ENCODE measurements at places on chromosomes 3 and 15. TPM values are rescaled to one million over a fixed set of nuclear protein-coding genes. Genes with fewer than 3 reads are reported as not detected.

HCN4 gene
- total RNA-seq = 5.9 TPM

- no peak for DNase-seq
Observed at GRCh38 chr3:157471064-157471463, 32.2 kb downstream of the VEPH1 start.

GRCh38 chr15:58731756-58732535 is 17.6 kb downstream of the ADAM10 start:
- DNase-seq = no peak

DNA sequence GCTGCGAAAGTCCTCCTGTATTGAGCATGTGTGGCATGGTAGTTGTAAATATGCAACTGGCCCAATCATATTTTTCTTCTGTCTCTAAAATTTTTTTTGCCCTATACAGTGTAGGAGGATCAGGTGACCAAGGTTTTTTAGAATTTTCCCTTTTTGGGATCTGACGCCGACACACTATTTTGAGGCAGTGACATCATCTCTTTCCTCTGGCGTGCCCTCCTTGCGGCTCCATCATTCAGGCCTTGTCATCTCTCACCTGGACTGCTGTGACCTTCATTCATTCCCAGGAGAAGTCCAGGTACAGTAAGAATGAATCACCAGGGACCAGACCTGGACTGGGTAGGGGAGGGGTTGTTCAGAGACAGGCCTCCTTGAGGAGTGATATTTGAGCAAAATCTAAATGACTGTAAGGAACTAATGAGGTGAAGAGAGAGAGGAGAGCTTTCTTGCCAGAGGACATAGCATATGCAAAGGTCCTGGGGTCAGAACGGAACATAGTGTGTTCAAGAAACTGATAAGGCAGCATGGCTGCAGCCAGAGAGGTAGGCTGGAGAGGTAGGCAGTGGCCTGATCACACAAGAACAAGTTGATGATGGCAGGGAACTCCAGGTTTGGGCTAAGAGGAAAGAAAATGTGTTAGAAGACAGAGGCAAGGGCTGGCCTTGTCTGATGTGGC is 38.7 kb downstream of the ARNT2 start:
- no peak for DNase-seq

HAPLN3 gene
- 7.2 TPM for total RNA-seq

ISL2 gene
- total RNA-seq = not detected

TRA2B gene
- total RNA-seq = 56.3 TPM

GRCh38 chr3:44001072-44001471 is 240.6 kb upstream of the TOPAZ1 start:
- no peak for DNase-seq

DNA sequence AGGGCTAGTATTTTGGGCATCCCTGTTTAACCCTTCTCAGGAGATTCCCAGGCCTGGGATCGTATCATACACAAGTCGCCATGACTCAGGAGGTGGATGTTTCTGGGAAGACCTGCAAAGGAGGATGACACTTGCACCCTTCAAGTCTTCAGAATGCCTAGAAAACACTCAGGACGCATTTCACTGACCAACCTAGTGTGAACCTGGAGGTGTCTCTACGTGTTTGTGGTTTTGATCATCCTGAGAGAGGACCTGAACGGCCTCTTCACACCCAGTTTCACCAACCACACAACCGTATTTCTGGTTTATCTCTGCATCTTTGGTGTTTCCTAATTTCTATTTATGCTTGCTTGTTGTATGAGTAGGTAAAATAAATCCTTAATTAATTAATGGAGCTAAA is 2.8 kb upstream of the CLDND1 start:
- no peak for DNase-seq

- DNase-seq = no peak
Observed at GRCh38 chr3:139772539-139773500, 95.0 kb upstream of the NMNAT3 start.

TEX9 gene
- 1.1 TPM for total RNA-seq

CSTA gene
- 9.3 TPM for total RNA-seq

DNA sequence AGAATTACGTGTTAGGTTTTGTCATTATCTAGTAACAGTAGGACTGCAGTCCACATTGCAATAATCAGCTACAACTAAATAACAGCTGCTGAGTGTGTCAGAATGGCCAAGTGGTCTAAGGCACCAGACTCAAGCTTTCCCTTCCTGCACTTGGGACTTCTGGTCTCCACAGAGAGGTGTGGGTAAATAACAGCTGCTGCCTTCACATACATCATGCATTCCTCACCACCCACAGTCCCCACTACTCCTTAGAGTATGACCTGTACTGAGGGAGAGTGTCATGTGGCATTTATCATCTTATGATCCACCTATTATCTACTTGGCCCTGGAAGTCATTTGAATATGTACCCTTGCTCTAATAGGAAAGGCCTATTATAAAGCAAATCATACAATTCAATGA is 22.2 kb upstream of the ZMAT3 start:
- no peak for DNase-seq

DNA sequence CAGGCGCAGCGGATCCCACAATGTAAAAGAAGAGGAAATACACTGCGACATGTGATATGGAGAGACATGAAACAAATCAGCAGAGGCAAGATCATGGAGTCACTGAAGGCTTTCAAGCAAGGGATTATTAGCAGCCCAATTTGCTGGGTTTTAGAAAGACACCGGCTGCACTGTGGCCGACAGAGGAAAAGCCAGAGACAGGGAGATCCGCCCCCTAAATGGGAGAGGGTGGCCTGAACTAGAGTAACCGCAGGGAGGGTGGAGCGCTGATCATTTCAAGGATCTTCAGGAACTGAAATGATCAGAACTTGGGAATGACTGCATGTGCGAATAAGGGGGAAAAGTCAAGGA is 612 bp upstream of the C15orf40 start:
- DNase-seq = no peak

DNA sequence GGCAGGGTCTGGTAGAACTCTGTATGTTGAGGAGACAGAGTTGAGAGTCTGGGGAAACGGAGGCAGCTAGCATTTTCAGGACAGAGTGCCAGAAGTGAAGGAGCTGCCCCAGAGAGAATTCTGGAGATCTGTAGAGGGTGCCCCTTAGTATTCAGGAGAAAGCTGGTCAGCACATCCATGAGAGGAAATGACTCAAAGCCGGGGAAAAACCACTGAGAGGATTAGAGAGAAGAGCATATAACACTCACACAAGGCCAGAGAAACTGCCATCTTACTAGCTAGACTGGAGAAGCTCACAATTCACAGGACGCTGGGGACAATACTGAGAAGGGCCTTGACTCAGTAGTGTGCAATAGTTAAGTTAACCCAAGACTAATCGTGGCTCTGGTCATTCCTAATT is 75.7 kb upstream of the DPPA4 start:
- DNase-seq = no peak

DNA sequence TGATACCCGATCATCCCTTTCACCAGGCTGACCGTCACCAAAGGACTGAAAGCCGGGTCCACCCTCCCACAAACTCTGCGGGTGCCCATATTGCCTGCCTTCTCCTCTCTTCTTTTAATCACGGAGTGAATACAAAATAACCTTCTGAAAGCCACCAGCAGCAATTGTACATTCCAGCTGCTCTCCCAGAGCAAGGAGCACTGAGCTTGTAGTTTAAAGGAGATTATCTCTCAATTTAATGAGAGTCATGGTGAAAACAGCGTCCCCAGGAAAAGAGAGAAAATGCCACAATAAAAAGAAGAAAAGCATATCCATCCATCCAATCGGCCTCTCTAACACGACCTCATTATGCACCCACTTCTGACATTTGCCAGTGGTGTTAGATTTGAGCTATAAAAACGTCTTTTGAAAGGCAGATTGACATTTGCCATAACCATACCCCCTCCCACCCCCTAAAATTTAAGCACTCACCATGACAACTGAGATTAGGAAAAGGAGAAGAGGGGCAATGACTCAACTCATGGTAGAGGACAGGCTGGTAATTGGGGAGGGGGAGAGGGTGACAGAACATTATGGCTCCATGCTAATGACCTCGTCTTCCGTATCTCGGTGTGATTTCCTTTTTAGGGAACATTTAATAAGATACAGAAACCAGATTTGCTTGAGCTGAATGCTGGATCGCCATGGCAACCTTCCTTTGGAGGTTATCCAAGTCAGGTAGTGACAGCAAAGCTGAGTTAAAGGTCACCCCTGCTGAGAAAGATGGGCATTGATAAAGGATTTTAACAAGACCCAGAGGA is 106.2 kb downstream of the ST8SIA2 start:
- no peak for DNase-seq

All from left cardiac atrium (tissue), 4 donors.